ENCODE measurements at places on chromosomes 7 and 10.

DNA sequence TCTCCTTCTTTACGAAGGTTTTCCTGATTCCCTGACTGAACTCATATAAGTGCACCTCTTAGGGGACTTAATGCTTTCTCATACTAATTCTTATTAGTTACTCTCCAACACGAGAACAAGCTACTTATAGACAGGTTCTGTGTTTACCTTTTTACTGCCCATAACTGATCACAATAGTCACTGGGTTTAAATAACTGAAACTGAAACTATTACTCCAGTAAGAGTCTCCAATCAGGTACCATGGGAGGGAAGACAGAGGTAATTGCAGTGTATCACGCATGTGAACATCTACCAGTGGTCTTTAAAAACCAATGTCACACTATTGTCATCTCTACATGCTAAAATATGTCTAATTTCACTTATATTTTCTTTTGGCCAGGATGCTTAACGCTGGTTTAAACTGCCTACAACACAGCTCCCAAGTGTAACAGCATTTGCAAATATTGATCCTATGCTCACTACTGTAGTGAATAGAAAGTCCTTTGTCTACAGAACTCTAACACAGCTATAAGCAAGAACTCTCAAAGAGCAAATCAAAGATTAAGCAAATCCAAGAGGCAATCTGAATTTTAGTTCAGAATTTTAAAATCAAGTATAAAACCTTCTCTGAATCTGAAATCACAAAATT, 3.6 kb downstream of the GDI2 start:
- H3K4me1 ChIP-seq: peaks cover 42% of the 10 kb centered on the region
- H3K36me3 ChIP-seq: no peaks in the 10 kb centered on the region
- no peak overlapping the region for H3K27ac ChIP-seq
- H3K27me3 ChIP-seq: no peaks in the 10 kb centered on the region
- no peak for DNase-seq
- H3K4me3 ChIP-seq: peak overlapping the region; percentile 2

- H3K4me1 ChIP-seq: no peaks in the 10 kb centered on the region
- H3K36me3 ChIP-seq: no peaks in the 10 kb centered on the region
- DNase-seq: no peak
Observed at GRCh38 chr10:4807761-4808507, 18.1 kb upstream of the AKR1E2 start.

DNA sequence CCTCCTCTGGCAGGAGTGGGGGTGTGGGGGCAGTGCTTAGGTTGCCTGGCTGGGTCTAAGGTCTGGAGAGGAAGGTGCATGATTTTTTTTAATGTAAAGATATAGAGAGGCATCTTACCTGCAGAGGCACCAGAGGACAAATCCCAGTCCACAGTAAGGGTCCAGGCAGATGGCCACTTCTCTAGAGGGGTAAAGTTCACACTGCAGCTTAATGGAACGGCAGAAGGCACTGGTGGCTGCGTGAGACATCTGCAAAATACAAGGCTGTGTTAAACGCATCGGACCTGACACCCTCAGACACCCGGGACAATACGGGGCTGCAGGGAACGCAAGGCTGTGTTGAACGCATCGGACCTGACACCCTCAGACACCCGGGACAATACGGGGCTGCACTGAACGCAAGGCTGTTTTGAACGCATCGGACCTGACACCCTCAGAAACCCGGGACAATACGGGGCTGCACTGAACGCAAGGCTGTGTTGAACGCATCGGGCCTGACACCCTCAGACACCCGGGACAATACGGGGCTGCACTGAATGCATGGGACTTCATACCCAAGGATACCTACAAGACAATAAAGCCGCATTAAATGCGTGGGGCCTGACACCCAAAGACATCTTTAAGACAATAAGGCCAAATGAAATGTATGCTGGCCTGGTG, 206.0 kb downstream of the ZMYND11 start:
- no peak overlapping the region for H3K4me3 ChIP-seq
- H3K27ac ChIP-seq: no peak overlapping the region
- no peak for DNase-seq
- H3K4me1 ChIP-seq: no peaks in the 10 kb centered on the region
- H3K27me3 ChIP-seq: no peaks in the 10 kb centered on the region

- H3K4me1 ChIP-seq: peaks cover 3% of the 10 kb centered on the region
- no peaks in the 10 kb centered on the region for H3K27me3 ChIP-seq
- no peaks in the 10 kb centered on the region for H3K36me3 ChIP-seq
- peak overlapping the region; percentile 55 for H3K27ac ChIP-seq
Observed at GRCh38 chr7:25804154-25804553, 347.8 kb upstream of the NFE2L3 start.

DNA sequence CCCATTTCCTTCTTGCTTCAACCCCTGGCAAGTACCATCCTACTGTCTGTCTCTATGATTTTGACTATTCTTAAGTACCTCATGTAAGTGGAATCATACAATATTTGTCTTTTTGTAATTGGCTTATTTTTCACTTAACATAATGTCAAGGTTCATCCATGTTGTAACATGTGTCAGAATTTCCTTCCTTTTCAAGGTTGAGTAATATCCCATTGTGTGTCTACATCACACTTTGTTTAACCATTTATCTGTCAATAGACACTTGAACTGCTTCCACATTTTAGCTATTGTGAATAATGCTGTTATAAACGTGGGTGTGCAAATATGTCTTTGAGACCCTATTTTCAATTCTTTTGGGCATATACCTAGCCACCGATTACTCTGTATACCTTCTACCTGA, 14.0 kb upstream of the CDK14 start:
- H3K36me3 ChIP-seq: no peaks in the 10 kb centered on the region

- H3K27me3 ChIP-seq: peaks cover 3% of the 10 kb centered on the region
- no peak overlapping the region for H3K4me3 ChIP-seq
- H3K27ac ChIP-seq: no peak overlapping the region
Observed at GRCh38 chr7:142851919-142852318, 3.0 kb upstream of the EPHB6 start.

GRCh38 chr7:99124751-99125504, 19.0 kb downstream of the SMURF1 start:
- no peak overlapping the region for H3K4me3 ChIP-seq
- peaks cover 49% of the 10 kb centered on the region for H3K4me1 ChIP-seq
- H3K36me3 ChIP-seq: no peaks in the 10 kb centered on the region
- no peak for DNase-seq
- H3K27ac ChIP-seq: peak overlapping the region; percentile 39

DNA sequence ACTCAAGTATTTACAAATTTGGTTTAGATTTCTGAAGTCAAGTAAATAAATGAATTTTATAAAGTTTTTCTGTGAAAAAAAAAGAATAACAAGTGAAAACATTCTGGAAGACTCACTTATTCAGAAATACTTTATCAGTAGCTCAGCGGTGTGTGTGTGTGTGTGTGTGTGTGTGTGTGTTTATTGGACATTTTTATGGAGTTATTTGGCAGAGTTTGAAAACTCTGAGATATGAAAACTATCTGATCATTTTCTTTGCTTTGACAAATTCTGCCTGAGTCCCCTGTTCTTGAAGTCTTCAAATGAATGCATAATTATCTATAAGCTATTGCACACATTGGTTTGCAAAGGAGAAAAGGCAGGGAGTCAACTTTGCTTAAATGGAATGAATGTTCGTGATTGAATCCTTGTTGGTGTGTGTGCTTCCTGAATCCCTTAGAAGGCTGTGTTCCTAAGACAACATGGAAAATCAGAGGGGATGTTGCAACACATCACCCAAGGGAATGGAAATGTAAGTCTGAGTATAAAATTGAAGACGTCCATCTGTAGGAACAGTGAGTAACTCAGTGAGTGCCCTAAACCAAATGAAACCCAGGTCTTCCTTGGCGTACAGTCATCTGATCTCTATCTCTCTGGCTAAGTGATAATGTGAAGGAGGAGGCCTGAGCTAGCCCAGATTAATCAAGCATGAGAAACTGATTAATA, 160.9 kb downstream of the REEP3 start:
- no peaks in the 10 kb centered on the region for H3K4me1 ChIP-seq
- no peaks in the 10 kb centered on the region for H3K36me3 ChIP-seq
- H3K27me3 ChIP-seq: no peaks in the 10 kb centered on the region
- H3K27ac ChIP-seq: peak overlapping the region; percentile 17

- no peak overlapping the region for H3K4me3 ChIP-seq
- H3K4me1 ChIP-seq: no peaks in the 10 kb centered on the region
- H3K27me3 ChIP-seq: no peaks in the 10 kb centered on the region
- DNase-seq: no peak
- no peak overlapping the region for H3K27ac ChIP-seq
Observed at GRCh38 chr10:112678581-112678980, 231.6 kb downstream of the VTI1A start.
